Urinary bladder (tissue), 4 donors: ENCODE measurements at places on chromosomes 5 and 9.
A peak's percentile ranks its signal among the peaks of the same experiment; 100 is the strongest.

GRCh38 chr9:131319486-131319885, 30.0 kb downstream of the PLPP7 start:
- DNase-seq: no peak

DNA sequence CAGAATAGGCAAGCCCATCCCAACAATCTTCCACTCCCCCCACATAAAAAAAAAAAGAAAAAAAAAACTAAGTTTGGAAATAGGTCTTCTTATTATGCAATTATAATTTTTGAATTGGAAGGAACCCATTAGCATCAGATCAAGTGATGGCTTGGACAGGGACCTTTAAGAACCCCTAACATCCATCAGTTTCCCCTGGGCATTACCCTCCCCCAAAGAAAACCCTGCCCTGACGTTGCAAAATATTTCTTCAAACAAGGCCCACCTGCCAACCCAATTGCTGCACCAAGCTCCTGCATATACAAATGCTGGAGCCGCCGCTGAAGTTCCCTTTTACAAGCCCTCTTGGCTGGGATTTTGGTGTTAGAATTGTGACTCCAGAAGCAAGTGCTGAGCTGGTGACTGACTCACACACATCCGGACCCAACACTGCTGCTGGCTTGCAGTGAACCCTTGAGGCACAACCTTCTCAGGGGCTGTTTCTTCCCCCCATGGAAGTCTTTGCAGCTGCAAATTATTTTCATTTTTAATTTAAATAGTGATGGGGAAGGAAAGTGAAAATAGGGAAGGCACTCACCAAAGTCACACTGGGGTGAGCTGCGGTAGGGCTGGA, 56.1 kb upstream of the AFAP1L1 start:
- DNase-seq: no peak

- DNase-seq: no peak
Observed at GRCh38 chr9:131640438-131641137, 95.3 kb downstream of the PRRT1B start.

DNA sequence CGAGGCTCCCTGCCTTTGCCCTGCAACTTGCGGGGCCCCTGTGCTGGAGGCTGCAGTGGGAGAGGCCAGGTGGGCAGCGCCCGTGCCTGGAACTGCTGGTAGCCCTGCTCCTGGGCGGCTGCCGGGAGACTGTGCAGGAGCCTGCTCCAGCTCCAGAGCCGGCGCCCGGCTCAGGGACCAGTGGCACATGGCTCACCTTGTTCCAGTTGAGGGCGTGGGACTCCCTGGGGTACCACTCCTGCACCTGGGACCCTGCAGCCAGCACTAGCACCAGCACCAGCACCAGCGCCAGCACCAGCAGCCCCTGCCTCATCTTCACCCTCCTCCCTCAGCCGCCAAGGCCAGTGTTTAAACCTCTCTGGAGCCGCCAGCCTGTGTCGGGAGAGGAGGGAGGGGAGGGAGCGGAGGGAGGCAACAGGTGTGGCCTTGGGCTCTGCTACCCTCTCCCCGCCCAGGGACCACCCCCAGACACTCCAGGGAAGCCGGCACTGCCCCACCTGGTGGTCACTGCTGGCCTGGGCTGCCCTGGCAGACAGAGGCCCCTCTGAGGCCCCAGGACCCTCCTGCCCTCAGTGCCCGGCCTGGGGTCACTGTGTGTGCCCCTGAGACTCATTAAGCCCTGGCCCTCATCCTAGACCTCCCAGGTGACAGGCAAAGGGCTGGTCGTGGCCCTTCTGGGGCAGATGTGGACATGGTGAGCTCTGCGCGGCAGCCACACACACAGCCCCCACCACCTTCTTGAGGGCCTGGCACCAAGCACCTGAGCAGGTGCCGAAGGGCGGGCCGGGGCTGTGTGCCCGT, at the start of gene LCN10:
Gene LCN10 (minus strand): TSS at position 350 of the 801 bp plus-strand sequence. CDS start 37 bp downstream, at position 313.
- no peak for DNase-seq

DNA sequence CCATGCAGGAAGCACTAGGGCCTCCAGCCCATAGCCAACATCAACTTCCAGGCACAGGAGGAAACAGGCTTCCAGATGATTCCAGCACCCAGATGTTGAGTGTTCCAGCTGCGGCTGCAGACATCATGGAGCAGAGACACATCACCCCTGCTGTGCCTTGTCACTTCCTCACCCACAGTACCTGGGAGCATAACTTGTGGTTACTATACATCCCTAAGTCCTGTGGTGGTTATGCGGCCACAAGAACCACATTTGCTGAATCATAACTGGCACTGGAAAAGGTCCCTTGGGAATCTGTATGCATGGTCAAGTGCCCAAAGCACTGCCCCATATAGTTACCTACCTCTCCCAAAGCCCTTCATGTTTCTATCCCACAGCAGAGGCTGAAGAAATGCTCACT, 56.6 kb downstream of the WHRN start:
- no peak for DNase-seq

DNA sequence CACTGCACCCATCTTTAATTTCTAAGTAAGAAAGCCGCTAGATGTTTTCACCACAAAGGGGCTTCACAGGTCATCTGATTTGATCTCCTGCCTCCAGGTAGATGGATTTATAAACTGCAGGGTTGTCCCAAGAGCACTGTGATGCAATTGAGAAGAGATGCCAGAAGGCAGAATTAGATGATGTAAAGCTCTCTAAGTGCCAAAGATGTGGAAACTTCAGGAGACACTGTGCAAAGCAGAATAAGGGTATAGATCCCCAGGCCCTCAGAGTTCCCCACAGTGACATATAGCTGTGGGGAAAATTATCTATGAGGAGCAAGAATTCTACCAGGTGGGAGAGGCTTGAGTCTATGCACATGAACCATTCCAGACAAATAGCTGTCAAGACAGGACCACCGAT, 90.5 kb downstream of the FSTL4 start:
- no peak for DNase-seq

GRCh38 chr9:84304166-84304565, 36.4 kb downstream of the SLC28A3 start:
- no peak for DNase-seq

GRCh38 chr9:91099436-91099835, 262.3 kb downstream of the AUH start:
- DNase-seq: no peak

DNA sequence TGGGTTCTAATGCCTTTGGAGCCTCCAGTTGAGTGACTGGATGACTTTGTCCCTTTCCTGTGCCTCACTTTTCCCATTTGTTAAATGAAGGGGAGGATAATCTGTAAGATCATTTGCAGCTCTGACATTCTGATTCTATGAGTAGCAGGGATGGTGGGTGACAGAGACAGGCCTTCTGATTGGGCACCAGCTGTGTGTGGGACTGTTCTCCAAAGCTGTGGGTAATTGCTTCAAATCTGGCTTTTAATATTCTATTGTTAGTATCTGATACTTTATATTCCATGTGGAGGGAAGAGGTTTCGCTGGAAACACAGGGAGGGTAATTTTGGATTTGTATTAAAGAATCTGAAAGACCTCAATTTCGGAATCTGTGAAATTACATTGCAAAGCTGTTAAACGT, 102.7 kb downstream of the FBXO38 start:
- no peak for DNase-seq

- no peak for DNase-seq
Observed at GRCh38 chr5:114101153-114101552, 260.7 kb upstream of the KCNN2 start.

DNA sequence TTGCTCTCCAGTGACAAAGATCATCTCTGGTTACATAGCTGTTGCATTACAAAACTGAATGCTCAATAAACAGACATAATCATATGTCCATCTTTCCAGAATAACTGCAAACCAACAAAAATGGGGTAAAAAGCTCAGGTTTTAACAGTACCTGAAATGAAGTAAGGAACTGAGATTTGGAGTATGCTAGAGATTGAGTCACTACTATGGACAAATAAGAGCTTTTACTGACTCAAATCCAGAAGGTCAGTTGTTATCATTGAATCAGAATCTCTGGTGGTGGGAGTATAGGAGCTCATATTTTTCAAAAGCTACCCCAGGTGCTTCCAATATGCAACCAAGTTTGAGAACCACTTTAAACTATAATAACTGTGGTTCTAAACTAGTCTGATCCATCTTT, 4.1 kb upstream of the RAPGEF6 start:
- no peak for DNase-seq

DNA sequence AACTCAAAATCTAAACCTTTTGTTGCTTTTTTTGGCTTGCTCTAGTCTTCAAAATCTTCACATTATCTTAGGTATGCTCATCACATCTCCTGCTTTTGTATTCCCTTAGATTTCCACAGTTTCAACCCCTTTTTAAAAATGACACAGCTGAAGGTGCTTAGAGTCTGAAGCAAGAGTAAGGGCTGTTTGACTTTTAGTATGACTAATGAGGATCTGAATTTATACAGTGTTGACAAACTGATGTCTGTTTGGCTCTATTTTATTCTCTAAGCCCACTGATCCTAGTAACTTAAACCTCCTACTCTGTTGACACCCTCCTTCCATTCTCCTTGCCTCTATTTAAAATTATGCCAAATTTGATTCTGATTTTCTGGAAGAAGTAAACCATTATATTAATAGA, 200.1 kb downstream of the MCTP1 start:
- DNase-seq: no peak

- no peak for DNase-seq
Observed at GRCh38 chr9:137812356-137813023, 65.1 kb upstream of the CACNA1B start.

DNA sequence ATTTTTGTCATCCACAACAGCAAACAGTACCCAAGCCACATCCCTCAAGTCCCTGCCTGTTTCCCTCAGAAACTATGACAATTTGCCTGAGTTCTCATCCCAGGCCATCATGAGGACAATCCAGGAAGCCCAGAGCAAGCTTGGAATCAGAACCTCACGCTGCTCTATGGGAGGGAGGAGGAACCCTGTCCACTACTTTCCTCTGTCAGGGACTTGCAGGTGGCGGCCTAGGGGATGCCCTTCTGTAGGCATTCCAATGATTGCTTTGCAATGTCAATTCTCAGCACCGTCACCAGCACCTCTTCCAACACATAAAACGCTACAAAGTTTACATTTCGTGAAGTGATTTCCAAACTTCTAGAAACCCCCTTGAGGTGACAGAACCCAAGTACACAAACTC, 170.4 kb upstream of the FSTL4 start:
- no peak for DNase-seq

DNA sequence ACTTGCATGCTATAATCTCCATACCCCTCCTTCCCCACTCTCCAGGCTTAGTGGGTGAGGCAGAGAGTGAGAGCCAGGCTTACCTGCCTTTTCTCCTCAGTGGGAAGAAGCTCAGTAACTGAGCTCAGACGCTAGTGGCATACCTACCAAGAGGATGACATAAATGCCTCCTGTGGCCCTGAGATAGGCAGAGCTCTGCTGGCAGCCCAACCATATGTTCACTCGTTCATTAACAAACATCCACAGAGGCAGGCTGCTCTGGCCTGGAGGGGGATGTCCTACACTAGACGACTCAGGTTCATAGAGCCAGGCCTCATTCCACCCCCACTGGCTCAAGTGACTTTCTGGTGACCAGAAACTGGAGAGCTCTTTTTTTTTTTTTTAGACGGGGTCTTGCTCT, 81.3 kb downstream of the THBS4 start:
- DNase-seq: no peak

DNA sequence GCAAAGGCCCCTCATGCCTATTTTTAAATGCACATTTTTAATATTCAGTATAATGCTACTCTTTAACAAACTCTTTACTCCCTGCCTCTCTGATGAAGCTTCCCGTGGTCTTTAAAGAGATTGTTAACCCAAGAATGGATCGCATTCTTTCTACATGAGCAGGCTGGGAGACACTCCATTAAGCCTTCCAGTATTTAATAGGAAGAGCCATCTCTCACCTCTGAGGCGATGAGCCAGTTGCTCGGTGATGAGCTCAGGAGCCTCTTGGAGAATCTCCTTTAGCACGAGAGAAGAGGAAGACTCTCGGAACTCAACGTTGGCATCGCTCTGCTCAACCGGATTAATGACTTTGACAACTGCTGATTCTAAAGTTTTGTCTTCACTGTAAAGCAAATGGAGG, 59.6 kb downstream of the PRUNE2 start:
- no peak for DNase-seq

DNA sequence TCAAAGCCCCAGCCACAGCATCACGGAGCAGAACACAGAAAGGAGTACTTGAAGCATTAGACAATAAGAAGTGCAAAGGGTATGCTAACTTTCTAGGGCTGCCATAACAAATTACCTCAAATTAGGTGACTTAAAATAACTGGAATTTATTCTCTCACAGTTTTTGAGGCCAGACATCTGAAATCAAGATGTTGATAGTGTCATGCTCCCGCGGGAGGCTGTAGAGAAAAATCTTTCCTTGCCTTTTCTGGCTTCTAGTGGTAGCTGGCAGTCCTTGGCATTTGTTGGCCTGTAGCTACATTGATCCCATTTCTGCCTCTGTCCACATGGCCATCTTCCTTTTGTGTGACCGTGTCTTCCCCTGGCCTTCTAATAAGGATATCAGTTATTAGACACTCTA, 51.9 kb upstream of the SPDL1 start:
- no peak for DNase-seq

DNA sequence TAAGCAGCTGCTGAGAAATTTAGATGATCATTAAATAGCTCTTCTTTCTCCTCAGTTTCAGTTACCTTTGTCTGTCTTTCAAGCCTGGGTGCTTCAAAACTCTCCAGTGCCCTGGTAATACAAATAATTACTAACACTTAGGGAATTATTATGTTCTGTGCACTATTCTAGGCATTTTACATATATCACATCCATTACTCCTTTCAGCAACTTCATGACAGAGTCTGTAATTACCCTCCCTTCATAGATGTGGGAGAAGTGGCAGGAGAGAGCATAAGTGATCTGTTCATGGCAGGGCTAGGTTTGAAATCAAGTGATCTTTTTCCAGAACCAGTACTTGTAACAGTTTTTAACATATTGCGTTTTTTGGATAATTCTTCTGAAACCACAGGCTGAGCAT, 32.0 kb downstream of the MAN2A1 start:
- no peak for DNase-seq

GRCh38 chr9:98359569-98359968, 104.1 kb upstream of the TBC1D2 start:
- no peak for DNase-seq

GRCh38 chr5:91541696-91542095, 158.6 kb upstream of the ARRDC3 start:
- DNase-seq: no peak

DNA sequence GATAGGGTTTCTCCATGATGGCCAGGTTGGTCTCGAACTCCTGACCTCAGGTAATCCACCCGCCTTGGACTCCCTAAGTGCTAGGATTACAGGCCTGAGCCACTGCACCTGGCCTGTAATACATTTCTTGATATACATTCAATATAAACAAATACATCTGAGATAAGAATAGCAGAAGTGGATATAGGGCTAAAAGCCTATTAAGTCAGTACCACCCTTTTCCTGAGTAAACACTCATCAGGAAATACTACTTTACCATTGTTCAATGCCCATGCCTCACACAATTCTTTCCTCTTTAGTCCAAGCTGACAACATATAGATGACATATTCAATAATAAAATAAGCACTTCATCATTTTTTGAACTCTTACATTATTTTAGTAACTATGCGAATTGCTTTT, 64.8 kb downstream of the MRPS27 start:
- no peak for DNase-seq

GRCh38 chr9:72041775-72042194, 18.6 kb downstream of the C9orf57 start:
- DNase-seq: peak; percentile 72

GRCh38 chr9:89919171-89919681, 314.4 kb downstream of the GADD45G start:
- DNase-seq: no peak
